ENCODE measurements at places on chromosomes 12 and 14.
A peak's percentile ranks its signal among the peaks of the same experiment; 100 is the strongest.

DNA sequence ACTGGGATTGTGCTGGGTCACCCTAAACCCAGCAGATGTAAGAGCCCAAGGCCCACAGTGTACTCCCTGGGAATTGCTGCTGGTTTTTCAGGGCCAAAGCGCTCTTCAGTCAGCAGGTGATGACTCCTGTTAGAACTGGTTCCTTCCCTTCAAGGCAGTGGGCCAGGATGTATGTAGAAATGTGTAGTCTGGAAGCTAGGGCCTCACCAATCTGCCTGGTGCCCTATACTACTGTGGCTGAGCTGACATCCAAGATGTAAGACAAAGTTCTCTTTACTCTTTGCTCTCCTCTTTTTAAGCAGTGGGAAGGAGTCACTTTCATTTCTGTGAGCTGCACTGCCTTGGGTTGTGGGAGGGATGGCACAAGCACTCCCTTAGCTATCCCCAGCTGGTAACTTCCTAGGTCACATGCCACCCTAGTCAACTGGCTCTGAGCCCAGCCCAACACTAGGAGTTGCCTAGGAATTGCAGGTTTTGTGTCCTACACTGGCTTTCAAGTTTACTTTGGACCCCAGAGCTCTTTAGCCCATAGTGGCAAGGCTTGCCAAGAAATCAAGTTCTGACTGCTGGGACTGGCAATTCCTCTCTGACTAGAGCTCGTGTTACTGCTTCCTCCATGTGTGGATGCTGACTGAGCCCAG lies 249.2 kb downstream of the C12orf50 start:
- no peak for DNase-seq

DNA sequence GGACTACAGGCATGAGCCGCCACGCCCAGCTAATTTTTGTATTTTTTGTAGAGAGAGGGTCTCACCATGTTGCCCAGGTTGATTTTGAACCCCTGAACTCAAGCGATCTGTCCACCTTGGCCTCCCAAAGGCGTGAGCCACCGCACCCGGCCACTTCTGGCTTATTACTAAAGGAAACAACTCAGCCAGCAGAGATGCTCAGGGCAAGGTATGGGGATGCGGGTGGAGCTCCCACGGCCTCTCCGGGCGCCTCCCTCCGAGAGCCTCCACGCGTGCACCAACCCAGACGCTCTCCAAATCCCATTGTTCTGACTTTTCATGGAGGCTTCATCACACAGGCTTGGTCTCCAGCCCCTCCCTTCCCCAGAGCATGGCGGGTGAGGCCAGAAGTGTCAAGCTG lies 6.1 kb upstream of the GPR132 start:
- DNase-seq = no peak

DNA sequence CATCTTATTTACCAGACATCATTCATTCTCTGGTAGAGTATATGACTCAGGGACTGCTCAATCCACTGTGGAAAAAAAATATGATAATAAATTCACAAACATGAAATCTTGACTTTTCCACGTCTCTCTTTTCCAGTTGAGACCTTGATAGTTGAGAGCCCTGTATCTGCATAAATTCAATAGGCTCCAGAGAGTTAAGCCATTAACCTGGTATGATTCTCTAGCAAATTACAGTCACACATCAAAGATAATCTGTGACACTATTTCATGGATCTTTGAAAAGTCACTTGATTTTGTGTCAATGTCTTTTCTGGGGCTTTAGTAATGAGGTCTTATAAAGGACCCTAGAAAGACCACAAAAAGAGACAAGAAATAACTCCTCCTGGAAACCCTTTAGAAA lies 154.2 kb upstream of the FOXG1 start:
- DNase-seq = no peak

GRCh38 chr12:99911081-99911480 lies 73.7 kb downstream of the ANKS1B start:
- peak; percentile 61 for DNase-seq

DNA sequence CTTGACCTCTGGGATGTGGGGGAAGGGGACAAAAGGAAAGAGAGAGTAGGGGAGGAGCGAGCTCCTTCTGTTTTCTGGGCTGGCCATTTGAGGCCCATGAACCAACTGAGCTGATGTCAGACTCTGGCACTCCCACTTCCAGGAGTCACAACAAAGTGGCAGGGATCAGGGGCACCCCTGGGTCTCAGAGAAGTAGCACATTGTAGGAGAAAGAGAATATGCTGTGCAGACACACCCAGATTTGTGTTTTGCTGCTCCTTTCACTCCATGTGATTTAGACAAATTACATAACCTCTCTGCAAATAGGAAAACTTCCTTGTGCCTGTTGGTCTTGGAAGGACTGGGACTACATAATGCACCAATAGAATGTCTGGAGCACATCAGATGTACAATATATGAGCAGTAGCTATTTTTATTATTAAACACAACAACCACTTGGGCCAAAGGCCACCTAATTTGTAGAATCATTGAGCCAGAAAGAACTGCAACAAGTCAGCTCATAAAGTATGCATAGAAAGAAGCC lies 265.5 kb downstream of the ZFP36L1 start:
- no peak for DNase-seq

- no peak for DNase-seq
Measured at GRCh38 chr14:78143489-78144145, 26.6 kb upstream of the NRXN3 start.

DNA sequence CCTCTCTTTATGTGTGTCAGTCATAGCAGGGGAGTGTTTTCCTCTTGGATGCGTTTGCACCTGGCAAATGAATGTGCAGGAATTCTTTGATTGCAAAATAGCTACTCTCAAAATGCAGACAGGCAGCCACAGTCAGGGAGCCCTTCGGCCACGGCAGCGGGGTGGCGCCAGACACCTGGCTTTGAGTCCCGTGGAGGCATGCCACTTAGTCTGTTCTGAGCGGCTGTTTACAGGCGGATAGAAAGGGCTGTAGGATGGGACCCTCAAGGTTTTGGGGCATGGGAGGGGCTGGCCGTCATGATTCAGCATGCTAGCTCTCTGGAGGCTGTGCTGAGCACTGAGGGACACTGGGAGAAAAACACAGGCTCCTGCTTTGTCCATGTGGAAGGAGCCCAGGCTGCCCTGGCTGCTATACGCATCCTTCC lies 117.1 kb downstream of the SLC25A47 start:
- DNase-seq = peak; percentile 82

- DNase-seq = no peak
Measured at GRCh38 chr12:71892059-71892458, 46.6 kb upstream of the TPH2 start.

- no peak for DNase-seq
Measured at GRCh38 chr14:55274146-55274545, 2.9 kb downstream of the FBXO34 start.

DNA sequence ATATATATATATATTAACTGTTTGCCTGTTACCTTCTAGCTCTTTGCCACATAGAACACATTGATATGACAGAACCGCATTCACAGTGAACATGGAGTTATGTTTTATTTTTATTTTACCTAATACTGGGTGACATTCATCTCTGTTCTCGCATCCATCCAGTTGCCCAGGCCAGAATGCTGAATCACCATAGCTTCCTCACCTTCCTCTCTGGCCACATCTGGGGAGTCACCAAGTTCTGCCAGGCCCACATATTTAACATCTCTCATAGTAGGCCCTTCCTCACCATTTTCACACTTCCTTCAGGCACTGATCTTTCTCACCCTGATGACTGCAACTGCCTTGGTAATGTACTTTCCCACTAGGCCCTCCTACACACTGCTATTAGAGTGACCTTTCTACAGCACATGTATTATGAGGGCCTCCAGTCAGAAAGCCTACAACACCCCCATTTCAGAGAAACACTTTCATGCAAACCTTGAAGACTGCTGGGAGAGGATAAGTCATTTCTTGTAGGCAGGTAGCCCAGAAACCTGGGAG lies 106.8 kb downstream of the LGR5 start:
- DNase-seq = no peak

GRCh38 chr12:124776125-124776513 lies 87.5 kb downstream of the SCARB1 start:
- no peak for DNase-seq

DNA sequence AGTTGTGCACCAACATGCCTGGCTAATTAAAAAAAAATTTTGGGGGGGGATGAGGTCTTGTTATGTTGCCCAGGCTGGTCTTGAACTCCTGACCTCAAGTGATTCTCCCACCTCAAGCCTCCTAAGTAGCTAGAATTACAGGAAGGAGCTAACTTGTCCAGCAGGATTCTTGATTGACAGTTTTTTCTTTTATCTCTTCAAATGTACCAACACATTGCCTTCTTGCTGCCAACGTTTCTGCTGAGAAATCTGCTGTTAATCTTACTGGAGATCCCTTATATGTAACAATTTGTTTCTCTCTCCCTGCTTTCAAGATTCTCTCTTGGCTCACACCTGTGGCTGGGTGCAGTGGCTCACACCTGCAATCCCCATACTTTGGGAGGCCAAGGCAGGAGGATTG lies 22.4 kb upstream of the MARK3 start:
- DNase-seq = no peak
